ENCODE measurements at places on chromosomes 2 and 18.

- DNase-seq = no peak
Observed at GRCh38 chr2:10048501-10049171, 5.3 kb downstream of the KLF11 start.

DNA sequence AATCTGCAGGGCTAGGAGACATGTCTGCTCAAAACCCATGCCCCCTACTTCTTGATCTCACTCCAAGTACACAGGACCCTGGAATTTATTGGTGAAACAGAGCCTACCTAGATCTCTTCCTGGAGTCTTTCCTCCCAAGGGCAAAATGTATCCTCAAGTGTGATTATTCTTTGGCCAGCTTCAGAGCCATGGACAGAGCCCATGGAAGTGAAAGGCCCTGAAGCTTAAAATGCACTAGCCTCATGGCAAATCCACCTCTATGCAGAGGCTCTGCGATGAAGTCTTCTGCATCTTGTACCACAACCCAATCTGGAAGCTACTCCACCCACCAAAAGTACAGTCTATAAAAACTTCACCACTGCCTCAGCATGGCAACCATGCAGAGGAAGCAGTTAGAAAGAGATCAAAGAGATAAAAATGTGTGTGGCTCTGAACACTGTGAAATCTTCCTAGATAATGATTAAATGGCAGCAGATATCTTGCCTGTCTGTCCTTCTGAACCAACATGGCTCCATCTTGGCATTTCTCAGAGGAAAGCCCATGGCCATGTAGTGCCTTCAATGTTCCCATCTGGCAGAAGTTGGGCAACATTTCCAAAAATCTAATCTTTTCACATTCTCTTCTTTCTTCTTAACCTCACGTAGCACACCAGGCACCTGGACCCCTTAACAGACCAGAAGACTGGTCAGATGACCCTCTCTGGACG is 142.9 kb upstream of the KLF7 start:
- DNase-seq = no peak

DNA sequence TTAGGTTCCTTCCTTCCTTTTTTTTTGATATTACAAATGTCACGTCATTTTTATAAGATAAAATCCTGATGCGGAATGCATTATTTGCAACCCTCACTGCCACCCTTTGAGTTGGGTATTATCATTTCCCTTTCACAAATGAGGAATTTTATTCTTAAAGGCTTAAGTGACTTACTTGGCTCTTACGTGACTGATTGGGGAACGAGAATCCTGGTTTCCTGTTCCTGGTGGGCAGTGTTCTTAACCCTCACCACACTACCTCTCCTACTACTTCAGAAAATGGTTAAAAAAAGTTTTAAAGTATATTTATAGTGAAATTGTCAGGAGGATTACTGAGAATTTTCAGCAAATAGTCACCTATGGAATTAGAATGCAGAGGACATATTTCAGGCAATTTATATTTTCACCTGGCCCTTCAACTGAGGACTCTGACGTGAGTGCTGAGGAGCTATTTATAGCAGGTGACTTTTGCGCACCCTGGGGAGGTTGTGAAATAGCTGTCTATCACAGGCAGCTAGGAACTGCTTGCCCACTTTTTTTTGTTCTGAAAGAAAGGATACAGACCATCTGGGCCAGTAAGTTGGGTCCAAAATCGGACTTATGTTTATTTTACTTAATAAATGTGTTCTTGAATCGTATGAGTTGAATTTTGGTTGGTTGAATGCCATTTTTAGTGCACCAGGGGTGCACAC is 18.7 kb upstream of the RASGRP3 start:
- no peak for DNase-seq

GRCh38 chr2:116733699-116734098 is 1080.8 kb upstream of the DDX18 start:
- no peak for DNase-seq

- no peak for DNase-seq
Observed at GRCh38 chr2:95077861-95078603, 43.6 kb downstream of the MRPS5 start.

DNA sequence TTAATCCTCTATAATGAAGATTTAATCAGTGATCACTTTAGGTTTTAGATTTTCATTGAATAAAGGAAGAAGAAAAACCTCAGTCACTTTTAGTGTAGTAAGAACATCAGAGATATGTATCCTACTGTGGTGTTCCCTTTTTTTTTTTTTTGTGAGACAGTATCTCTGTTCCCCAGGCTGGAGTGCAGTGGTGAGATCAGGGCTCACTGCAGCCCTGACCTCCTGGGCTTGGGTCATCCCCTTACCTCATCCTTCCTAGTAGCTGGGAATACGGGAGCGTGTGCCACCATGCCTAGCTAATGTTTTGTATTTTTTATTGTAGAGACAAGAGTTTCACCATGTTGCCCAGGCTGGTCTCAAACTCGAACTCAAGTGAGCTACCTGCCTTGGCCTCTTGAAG is 5.1 kb downstream of the SLC39A10 start:
- no peak for DNase-seq

DNA sequence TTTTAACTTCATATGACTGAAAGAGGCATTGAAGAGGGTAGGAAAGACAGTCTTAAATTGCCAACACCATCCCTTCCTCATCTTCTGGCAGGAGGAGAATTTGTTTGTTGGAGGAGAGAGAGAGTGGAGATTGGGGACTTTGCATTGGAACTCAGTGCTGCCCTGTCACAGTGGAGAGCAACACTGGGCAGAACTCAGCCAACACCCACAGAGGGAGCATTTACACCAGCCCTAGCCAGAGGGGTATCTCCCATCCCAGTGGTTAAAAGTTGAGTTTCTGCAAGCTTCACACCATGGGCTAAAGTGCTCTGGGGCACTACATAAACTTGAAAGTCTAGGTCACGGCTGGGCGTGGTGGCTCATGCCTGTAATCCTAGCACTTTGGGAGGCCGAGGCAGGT is 174.1 kb downstream of the ANKRD30B start:
- no peak for DNase-seq

DNA sequence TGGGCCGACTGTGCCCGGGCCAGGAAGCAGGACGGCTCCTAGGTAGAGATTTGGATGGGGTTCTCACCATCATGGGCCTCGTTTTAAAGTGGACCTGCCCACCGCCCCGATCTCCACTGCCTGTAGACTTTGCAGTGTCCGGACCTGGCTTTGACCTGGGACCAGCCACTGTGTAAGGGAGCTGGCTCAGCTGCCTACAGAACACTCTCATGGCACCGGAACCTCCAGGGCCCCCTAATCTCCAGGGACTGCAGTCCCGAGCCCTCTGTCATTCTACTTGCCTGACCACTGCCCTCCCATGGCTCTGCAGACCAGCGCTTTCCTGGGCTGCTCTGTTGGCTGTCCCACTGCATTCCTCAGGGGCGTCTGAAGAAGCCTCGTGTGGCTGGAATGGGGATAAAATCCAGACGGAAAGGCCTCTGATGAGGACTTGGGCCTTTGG is 120.8 kb downstream of the GLI2 start:
- no peak for DNase-seq

GRCh38 chr18:45236676-45237075 is 378.6 kb upstream of the SLC14A2 start:
- no peak for DNase-seq

DNA sequence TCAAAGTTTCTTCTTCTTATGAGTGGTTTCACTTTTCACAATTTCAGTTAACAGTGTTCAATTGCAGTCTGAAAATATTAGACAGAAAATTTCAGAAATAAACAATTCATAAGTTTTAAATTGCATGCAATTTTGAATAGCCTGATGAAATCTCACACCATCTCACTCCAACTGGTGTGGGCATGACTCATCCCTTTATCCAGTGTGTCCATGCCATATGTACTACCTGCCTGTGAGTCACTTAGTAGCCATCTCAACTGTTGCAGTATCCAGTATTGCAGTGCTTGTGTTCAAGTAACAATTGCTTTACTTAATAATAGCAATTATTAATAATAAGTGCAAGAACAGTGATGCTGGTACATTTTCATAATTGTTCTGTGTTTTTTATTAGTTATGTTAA is 1202.5 kb downstream of the DSC3 start:
- no peak for DNase-seq

DNA sequence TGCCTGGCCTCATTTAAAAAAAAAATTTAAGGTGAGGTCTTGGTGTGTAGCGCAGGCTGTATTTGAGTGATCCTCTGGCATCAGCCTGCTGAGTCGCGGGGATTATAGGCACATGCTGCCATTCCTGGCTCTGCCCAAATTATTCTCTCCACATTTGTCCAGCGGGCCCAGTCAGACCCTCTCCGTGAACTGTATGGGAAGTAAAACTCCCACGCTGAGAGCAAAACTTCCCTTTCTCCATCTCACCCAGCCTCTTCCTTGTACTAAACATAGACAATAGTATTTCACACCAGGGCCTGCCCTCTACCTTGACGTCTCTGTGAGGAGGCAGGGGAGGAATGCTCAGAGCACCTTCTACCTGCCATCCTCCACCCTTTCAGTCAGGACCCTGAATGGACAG is 37.0 kb downstream of the EIF4E2 start:
- DNase-seq = no peak

DNA sequence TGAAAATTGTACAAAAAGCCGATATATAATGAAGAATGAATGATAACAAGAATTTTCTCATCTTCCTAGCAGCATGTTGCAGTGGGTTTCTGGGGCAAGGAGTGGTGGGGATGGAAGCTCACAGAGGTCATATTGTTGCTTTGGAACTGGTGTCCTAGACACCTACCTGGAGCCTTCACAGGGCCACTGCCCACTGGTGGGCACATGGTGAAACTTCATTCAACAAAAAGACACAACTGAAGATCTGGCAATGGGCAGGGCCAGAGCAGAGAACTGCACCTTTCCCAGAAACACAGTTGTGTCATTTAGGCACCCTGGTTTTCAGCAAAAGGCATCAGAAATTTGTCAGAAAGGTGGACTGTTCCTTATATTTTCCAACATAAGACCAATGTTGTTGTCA is 115.3 kb downstream of the FHOD3 start:
- no peak for DNase-seq

DNA sequence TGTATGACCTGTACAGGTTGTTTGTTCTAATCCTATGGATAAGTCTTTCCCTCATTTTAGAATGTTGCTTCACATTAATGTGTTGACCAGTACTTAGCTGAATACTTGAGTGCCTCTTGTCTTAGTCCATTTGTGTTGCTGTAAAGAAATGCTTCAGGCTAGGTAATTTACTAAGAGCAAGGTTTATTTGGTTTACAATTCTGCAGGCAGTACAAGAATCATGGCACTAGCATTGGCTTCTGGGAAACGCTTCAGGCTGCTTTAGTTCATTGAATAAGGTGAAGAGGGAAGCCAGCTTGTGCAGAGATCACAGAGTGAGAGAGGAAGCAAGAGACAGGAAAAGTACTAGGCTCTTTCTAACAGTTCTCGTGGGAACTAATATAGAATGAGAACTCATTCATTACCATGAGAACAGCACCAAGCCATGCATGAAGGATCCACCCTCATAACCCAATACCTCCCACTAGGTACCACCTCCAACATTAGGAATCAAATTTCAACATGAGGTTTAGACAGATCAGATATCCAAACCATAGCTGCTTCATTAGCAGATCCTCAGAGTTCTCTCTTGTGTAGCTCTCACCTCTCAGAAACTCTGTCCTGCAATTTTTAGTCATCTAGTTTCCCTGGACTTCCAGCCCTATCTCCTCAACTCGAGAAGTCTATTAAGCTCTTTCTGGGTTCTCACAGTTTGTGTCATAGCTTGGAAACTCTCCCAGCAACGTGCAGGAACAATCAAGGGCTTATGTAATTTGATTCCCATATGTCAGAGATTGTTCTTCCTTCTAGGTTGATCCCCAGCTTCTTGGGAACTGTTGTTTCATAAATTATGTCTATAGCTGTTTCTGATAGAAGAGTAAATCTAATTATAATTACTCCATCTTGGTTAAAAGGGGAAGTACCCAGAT is 2082.3 kb upstream of the CELF4 start:
- no peak for DNase-seq

DNA sequence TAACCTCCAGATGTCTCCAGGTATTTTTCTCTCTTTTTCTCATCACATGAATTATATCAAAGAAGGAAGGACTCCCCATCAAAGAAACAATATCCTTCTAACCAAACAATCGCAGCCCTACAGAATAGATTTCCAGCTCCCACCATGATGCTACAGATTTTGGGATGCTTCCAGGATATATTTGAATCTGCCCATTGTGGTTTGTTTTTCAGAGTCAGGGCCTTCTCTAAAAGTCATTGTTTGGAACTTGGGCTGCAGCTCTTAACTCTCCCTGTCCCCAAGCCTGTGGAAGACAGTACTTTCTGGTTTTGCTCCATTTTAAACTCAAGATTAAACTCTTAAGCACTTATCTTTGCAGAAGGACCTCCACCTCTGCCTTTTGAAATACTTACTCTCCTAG is 223.2 kb downstream of the PMAIP1 start:
- no peak for DNase-seq

GRCh38 chr2:40540026-40540425 is 88.1 kb upstream of the SLC8A1 start:
- no peak for DNase-seq

- DNase-seq = no peak
Observed at GRCh38 chr2:231385429-231385828, 10.1 kb upstream of the B3GNT7 start.

- no peak for DNase-seq
Observed at GRCh38 chr2:104658144-104658835, 195.6 kb upstream of the POU3F3 start.

- DNase-seq = no peak
Observed at GRCh38 chr2:109258376-109258775, 129.4 kb downstream of the SH3RF3 start.

- no peak for DNase-seq
Observed at GRCh38 chr2:128876986-128877983, 558.6 kb upstream of the HS6ST1 start.

DNA sequence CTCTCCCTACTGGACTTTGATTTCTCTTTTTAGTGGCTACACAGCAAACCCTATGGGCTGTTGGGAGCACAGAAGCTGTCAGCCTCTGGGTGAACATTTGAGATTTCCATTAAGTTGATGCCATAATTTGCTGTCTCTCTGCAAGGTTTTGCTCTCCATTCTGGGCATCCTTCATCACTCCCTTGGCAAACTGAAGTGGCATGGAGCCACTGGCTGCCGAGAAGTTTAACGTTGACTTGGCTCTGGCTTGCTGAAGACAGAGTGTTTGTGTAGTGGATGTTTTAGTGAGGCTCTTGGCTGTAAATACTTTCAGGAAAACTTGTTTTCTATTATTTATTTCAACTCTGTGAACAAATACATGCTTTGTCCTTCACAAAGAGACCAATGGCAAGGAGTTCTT is 91.5 kb downstream of the ALK start:
- no peak for DNase-seq

All from effector memory CD4-positive, alpha-beta T cell (primary cell).